ENCODE measurements at places on chromosomes 6 and 20.

GRCh38 chr20:1636621-1637020 lies 16.8 kb upstream of the SIRPB1 start:
- no peak for DNase-seq

- no peak for DNase-seq
These were observed 47.0 kb downstream of the HEBP2 start for GRCh38 chr6:138451043-138451442.

GRCh38 chr20:46951405-46951804 lies 56.8 kb downstream of the EYA2 start:
- DNase-seq, result no peak

DNA sequence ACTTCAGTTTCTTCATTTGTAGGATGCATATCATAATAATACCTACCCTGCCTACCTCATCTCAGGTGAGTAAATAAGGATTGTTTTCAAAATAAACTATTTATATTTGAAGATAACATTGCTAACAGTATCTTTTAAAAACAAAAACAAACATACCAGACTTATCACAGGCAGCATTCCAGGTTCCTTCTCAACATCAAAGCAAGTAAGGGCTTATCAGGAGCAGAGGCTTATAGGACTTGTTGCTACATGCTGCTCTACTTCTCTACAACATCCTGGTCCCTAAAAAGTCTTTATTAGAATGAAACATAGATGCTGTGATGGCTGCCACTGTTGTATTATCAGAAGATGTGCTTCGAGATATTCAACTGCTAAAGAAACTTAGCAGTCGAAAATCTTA lies 149.2 kb upstream of the PRDM1 start:
- no peak for DNase-seq

DNA sequence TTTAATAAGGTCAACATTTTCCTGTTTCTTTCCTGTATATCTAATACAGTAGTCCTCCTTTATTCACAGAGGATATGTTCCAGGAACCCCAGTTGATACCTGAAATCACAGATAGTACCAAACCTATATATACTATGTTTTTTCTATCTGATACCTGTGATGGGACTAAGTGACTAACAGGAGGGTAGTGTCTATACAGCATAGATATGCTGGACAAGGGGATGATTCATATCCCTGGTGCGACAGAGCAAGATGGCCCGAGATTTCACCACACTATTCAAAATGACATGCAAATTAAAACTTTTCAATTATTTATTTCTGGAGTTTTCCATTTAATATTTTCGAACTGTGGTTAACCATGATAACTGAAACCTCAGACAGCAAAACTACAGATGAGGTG lies 281.1 kb downstream of the LAMA2 start:
- DNase-seq, result no peak

- no peak for DNase-seq
These were observed 40.3 kb downstream of the FYN start for GRCh38 chr6:111832833-111833418.

- no peak for DNase-seq
These were observed 232.7 kb downstream of the ADGRG6 start for GRCh38 chr6:142534484-142534883.

DNA sequence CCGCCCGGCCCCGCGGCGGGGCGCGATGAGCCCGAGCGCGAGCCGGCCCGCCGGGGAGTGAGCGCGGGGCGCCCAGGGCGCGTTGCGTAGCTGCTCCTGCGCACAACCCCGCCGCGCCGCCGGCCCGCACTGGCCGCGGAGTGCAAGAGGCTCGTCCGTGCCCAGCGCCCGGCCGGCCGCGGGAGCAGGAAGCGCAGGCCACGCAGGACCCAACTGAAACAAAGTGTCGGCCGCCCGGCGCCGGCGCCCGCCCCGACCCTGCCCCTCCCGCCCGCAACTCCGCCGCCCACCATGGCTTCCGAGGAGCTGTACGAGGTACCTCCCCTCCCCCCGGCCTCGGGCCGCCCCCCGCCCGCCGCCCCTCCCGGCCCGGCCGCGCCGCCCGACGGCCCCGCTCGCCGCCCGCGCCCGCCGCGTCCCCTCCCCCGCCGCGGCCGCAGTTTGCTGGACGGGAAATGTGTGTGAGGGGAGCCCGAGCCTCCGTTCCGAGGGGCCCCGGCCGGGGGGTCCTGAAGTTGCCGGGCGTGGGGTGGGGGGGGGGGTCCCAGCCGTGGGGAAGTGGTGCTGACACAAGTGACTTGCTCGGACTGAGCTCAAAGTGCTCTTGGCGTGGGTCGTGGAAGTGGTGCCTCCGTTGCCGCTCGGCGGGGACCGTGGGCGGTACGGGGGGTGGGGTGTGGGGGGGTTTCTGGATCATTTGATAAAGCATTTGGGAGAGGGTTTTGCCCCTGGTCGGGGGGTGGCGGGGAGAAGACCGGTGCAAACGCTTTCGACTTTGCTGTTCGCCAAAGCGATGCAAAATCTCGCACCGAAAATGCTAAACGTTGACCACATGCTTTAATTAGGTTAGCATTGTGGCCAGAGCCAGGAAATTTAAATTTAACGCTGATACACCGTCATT lies 539 bp downstream of the CDYL start:
- DNase-seq, result peak; percentile 18

- peak; percentile 90 for DNase-seq
These were observed 2.1 kb upstream of the HIVEP2 start for GRCh38 chr6:142946924-142947713.

DNA sequence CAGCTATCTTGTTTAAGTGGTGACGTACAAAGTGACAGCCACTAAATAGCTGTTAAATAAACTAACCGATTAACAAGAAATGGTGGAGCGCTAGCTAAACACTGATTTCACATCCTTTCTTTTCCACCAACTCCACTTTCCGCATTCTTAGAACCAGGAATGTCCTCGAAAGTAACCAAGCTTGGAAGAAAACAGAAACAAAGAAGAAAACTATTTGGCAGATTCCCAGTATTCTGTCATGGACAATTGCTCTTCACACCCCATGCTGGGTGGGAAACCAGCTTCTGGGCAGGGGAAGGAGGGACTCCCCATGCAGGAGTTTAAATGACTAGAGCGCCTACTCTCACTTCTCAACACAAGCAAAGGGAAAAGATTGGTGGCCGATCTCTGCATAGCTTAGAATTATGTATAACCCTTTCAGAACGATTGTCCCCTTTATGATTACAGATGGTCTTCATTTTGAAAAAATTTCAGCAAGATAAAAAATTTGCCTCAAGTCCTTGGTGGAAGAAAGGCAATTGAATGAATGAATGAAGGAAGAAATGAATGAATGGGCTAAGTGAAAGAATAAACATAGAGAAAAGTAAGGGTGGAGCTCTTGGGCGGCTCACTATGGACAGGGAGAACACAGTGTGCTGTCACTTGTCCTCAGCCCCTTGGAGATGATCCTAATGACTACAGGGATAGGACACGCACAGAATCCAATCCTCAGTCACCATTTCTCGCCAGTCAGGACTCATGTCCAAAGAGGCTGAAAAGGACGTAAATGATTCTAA lies 148.7 kb upstream of the NEDD9 start:
- no peak for DNase-seq

DNA sequence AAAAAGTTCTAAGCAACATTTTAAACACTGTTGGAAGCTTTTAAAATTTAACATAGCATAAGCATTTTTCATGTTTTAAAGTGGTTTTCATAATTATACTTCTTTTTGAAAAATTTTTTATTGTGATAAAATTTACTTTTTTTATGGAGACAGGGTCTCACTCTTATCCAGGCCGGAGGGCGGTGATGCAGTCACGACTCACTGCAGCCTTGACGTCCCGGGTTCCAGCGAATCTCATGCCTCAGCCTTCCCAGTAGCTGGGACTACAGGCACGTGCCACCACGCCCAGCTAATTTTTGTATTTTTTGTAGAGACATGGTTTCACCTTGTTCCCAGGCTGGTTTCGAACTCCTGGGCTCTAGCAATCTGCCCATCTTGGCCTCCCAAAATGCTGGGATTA lies 46.1 kb upstream of the TULP4 start:
- DNase-seq, result no peak

DNA sequence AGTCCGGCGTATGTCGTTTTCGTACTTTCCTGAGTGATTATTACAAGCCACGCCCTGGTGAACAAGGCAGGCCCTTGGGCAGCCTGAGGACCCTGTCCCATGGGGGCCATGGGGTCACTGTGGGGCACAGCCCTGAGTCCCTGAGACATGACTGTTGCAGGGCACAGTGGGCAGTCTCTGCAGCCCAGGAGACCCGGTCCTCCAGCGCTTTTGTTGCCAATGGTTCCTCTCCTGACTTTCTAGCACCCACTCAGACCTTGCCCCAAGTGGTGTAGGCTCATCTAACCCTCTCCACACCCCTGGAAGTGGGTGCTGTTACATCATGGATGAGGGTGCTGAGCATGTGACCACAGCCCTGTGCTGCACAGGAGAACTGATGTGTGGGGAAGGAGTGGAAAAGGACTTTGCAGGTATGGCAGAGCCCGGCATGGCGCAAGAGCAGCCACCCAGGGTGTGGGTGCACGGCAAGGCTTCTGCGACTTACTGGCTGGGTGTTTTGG lies 319.5 kb downstream of the TAF4 start:
- DNase-seq, result no peak

DNA sequence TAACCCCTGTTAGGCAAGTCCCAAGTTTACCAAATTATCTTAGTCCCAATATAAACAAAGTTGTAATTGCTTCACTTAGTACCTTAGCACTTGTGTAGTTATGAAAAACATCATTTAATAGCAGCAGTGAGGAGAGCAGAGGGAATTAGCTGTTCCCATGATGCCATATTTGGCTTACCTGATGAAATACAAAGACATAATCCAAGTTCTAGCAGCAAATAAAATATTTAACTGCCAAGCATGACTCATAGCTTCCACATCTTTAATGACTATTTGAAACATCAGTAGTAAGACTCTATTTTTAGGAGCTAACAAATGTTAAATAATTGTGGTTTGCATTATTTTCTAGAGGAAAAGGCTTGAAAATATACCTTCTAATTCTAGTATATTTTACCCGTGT lies 94.0 kb upstream of the MCHR2 start:
- DNase-seq, result no peak

DNA sequence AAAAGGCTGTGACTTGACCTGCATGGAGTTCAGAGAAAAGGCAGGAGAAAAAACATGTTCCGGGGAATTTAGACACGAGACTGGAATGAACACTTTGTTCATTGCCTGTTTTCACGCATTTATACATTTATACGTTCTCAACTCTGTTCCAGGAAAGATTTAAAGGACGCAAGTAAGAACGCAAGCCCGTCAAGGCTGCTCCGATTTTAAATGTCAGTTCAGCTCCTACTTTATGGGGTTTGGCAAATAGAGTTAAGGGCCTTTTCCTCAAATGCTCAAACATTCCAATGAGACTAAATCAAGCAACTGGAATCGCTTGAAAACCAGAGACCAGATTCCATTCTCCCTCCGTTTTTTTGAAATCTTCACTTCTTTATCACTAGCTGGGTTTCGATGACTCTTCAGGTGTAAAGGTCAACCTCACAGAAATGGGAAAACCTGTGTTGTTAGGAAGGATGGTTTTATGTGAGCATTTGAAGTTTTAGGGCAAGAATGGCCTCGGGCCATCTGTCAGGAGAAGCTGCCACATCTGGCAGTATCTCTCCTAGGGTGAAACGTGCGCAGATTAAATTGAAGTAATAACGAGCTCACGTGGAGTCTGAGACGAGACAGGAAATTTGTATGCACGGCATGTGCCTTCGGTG lies 24.9 kb downstream of the TTLL2 start:
- no peak for DNase-seq

GRCh38 chr6:26521600-26522391 lies 16.4 kb upstream of the HMGN4 start:
- peak; percentile 81 for DNase-seq

DNA sequence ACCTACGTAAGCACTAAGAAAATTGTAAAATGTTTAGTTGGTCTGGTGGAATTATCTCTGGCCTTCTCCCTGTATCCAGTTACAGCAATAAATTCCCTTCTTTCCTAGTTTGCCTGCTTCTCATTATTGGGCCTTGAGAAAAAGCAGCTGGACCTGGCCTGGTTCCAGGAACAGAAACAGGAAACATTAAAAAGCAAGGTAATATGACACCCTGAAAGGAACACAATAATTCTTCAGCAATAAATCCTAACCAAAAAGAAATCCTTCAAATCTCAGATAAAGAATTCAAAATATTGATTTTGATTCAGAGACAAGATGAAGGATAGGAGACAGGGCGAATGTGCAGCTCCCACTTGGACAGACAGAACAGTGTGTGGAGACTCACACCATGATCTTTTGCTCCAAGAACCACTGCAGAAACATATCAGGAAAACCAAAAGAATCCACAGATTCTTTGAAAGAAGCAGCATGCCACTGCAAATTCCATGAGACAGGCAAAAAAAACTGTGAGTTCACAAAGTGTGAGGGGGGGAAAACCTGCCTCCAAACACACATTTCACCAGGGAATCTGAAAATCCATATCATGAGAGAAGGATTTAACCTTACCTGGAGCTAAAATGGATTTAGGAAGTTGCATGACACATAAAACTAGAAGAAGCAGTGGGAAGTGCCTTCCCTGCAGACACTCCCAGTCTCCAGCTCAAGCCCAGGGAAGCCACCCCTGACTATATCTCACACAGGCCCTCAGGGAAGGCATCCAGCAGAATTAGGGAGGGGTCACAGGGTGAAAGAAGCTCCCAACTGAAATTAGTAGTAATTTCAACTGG lies 28.9 kb downstream of the TREM1 start:
- no peak for DNase-seq

- DNase-seq, result no peak
These were observed 67.3 kb downstream of the STK35 start for GRCh38 chr20:2168946-2169345.

Data from CD4-positive, alpha-beta T cell treated with Interferon gamma for 1 hour (primary cell).